ENCODE measurements at places on chromosomes 12 and 14.

- DNase-seq: no peak
These were observed 26.9 kb downstream of the SAMD4A start for GRCh38 chr14:54593860-54594259.

DNA sequence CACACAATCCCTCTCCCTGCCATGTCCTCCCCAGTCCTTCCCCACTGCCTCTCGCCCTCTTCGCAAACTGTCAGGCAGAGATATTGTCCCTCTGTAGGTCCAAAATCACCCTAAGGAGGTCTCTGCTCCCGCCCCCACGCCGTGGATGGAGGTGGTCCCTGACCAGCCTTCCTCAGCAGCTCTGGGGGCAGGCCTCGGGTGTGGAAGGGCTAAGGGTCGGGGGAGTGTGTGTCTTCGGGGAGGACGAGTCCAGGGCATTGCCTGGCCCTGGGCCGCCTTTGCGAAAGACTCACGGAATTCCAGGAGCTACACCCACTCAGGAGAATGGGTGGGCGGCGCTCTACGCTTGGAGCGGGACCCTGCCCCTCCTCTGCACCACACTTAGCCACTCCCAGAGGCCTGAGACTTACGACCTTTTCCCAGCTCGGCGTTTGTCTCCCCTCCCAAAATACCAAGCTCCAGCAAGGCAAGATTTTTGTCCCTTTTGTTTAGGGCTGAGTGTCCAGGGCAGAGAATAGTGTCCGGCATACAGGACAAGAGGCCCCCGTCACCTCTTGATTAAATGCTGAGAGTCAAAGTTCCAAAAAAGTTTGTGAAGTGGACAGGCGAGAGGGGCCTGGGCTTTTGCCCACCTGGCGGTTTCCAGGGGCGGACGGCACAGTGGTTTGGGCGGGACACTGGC is 881 bp downstream of the PYGL start:
- peak; percentile 34 for DNase-seq

GRCh38 chr12:15824516-15824915 is 35.3 kb upstream of the EPS8 start:
- no peak for DNase-seq

DNA sequence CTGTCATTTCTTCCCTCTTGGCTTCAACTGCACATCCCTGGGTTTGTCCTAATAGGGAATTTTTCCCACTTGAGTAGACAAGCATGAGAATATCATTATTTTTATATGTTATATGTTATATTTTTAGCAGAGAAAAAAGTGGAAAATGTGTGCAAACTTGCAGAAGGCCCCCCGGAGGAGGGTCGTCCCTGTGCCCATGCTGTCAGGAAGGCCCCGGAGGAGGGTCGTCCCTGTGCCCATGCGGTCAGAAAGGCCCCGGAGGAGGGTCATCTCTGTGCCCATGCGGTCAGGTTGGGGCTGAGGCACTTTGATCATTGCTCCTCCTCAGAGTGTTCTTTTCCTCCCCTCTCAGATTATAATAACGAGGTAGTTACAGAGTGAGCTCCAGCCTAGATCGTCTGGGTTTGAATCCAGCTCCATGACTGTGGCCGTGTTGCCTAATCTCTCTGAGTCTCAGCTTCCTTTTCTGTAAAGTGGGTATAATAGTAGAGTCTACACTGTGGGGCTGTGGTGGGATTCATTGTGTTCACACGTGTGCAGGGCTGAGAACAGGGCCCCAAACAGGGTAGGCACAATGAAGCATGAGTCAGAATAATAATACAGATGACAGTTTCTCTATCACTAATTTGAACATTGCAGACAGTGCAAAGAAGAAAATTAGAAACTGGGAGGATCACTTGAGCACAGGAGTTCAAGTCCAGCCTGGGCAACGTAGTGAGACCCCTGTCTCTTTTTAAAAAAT is 33.4 kb downstream of the ELK3 start:
- DNase-seq: no peak

GRCh38 chr14:23112359-23113178 is 6.5 kb downstream of the CEBPE start:
- DNase-seq: peak; percentile 3

DNA sequence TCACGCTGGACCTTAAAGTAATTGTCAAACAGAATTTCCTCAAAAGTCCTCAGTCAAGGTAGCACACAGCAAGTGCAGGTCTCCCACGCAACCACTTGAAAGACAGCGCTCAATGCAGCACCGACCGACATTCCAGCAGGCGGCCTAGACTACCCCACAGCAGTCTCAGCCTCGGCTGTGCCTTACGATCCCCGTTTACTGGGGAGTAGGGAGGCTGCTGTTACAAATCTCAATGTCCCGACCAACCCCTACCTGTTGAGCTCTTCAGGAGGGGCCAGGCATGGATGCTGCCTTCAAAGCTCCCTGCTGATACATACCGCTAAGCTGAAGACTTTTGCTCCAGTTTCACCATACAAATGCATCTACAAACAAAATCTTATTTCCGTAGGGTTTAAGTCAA is 21.8 kb downstream of the VPS37B start:
- DNase-seq: no peak

- DNase-seq: no peak
These were observed 23.3 kb upstream of the MARK3 start for GRCh38 chr14:103361867-103362266.

DNA sequence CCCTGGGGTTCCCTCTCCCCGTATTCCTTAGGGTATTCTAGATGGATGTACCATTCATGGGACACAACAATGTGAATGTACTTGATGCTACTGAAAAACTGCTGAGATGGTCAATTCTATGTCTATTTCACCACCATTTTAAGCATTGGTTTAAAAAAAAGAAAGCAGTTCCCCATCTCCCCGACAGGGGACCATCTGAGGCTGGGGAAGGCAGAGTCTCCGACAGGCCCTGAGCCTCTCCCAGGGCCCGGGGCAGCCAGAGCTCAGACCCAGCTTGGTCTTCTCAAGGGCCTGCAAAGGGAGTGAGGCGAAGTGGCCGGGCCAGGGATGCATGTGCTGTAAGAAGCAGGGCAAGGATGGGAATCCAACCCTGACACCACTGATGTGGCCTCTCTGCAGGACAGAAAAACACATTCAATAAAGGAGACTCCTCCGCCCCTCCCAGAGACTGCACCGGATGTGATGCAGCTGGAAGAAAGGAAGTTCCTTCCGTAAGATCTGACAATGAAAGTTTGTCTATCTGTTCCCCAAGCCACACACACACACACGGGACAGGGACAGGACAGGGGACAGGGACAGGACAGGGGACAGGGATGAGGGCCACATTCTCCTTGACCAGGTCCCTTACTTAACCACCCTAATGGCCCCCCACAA is 234.1 kb downstream of the BCL11B start:
- no peak for DNase-seq

GRCh38 chr14:92317511-92317910 is 5.5 kb upstream of the SLC24A4 start:
- no peak for DNase-seq

DNA sequence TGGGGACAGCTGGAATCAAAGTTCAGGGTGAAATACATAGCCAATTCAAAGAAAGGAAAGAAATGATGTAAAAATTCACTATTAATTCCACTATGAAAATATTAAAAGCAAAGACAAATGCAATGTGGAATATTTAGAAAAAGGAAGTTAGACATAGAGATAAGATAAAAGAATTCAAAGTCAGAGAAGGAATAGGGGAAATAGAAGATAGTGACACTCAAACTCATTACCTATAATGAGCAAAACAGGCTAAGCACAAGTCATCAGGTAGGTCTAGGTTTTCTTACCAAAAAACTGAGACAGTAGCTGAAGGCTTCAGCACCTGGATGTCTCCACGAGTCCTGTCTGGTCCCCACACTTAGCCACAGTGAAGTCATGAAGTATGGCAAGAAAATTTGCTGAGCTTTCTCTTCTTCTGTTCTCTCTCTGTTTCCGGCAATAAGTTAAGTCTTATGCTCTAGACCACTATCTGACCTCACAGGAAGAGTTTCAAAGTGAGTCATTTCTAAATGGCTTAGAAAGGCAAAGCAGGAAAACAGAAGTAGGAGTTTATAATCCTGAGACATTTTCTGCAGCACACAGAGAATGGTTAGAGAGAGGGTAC is at the start of gene C3AR1:
C3AR1 (minus strand) TSS at position 369 of the 604 bp plus-strand sequence. CDS start 6,174 bp downstream, outside the sequence.
- DNase-seq: no peak

GRCh38 chr14:78788467-78789360 is 618.5 kb downstream of the NRXN3 start:
- no peak for DNase-seq

DNA sequence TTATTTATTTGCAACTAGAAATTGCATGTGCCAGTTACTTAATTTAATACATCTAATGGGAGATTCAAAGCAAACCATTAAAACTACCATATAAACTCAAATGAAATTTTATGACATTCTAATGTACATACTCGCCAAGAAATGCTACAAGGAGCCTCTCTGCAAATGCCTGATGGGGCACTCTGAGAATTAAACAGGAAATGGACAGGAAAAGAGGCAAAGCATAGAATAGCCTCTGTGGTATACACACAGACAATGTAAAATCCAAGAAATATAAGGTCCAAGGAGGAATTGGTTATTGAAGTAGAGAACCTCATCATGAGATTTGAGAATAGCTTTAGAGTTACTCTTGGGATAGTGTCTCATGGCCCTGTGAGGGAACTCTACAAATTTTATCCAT is 41.2 kb downstream of the RAB21 start:
- no peak for DNase-seq

- DNase-seq: no peak
These were observed 73.3 kb upstream of the USP44 start for GRCh38 chr12:95624589-95624988.

DNA sequence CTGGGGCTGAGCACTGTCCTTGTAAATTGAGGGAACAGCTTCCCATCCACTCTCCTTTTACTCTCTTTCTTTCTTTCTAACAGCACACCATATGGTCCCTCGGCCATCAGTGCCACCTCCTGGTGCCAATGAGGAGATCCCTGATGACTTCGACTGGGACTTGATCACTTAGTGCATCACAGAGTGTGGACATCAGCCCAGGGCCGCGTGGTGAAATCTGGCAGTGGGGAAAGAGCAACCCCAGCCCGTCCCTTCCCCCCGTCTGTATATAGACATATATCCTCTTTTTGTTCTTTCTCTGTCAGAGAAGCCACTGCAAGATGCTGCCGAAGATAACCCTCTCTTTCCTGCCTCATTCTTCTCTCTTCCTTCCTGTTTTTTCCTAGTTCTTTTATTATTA is 13.5 kb downstream of the C3AR1 start:
- DNase-seq: no peak

- no peak for DNase-seq
These were observed 64.7 kb downstream of the CLMN start for GRCh38 chr14:95255013-95255412.

- DNase-seq: no peak
These were observed 86.9 kb downstream of the RIN3 start for GRCh38 chr14:92600318-92601053.

DNA sequence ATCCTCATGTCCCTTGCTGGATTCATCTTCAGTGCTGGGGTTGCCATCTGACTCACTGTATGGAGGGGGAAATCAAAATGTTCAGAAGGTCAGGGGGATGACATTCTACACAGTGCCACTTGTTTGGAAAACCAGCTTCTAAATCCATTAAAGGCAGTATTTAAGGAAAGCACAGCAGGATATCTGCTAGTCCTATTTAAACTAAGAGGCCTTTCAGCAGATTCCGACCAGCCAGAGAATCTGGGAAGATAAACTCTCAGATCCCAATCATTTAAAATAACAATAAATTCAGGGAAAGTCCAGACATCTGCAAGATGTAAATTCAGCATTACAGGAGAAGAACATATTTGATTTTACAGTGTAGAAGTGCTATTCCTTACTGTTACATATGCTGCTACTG is 3.8 kb downstream of the SIX4 start:
- DNase-seq: no peak

Measured in gastrocnemius medialis (tissue), 4 donors.